Peyer's patch (tissue), 4 donors: ENCODE measurements at places on chromosomes 4 and X. TPM values are rescaled to one million over a fixed set of nuclear protein-coding genes. Genes with fewer than 3 reads are reported as not detected.

DNA sequence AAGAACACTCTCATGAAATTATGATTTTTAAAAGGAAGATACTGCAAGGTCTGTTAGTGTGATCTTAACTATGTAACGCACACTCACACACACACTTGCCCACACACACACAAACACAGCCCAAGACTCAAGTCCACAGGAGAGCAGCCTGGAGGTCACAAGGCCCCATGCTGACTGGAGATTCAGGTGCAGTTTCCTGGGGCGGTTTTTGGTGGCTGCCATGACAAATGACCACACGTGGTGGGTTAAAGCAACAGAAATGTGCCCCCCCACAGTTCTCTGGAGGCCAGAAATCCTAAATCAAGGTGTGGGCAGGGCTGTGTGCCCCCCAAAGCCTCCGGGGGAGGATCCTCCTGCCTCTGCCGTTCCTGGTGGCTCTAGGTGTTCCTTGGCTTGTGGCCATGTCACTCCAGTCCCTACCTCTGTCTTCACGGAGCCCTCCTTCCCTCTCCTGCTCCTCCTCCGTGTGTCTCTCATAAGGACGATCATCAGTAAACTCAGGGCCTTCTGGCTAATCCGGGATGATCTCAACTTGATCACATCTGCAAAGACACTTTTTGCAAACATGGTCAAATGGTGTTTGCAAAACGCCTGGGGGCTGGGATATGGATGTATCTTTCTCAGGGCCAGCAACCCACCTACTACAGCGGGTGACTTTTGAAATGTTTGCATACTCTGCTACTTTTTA, 9.7 kb upstream of the HTRA3 start:
- H3K27ac ChIP-seq = peak overlapping the region; percentile 56
- H3K36me3 ChIP-seq = no peaks in the 10 kb centered on the region
- no peak for DNase-seq

DNA sequence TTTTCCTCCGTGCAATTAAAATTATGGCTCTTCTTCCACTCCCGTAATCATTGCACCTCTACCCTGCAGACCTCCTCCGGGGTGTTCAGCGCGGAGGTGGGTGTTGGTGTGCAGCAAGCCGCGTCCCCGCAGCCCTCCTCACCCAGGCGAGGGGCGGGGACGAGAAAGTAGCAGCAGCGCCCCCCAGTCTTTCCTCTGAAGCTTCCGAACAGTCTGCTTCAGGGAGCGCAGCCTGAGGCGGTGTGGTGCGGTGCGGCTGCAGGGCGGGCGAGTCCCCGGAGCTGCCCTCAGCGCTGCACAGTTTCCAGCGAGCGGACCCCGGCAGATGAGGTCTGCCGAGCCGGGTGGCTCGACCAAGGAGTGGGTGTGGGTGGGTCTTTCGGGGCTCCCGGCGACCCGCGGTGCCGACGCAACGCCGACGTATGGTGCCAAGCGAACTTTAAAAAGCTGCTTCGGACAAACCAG, at the start of gene FRAS1:
Gene FRAS1 (plus strand): TSS at position 189 of the 465 bp plus-strand sequence. CDS start 687 bp downstream, outside the sequence.
- peak; percentile 55 for DNase-seq
- H3K27me3 ChIP-seq = no peaks in the 10 kb centered on the region
- peak within 1 kb of the TSS; percentile 3 for H3K27ac ChIP-seq
- H3K4me1 ChIP-seq = peaks cover 23% of the 10 kb centered on the region

DNA sequence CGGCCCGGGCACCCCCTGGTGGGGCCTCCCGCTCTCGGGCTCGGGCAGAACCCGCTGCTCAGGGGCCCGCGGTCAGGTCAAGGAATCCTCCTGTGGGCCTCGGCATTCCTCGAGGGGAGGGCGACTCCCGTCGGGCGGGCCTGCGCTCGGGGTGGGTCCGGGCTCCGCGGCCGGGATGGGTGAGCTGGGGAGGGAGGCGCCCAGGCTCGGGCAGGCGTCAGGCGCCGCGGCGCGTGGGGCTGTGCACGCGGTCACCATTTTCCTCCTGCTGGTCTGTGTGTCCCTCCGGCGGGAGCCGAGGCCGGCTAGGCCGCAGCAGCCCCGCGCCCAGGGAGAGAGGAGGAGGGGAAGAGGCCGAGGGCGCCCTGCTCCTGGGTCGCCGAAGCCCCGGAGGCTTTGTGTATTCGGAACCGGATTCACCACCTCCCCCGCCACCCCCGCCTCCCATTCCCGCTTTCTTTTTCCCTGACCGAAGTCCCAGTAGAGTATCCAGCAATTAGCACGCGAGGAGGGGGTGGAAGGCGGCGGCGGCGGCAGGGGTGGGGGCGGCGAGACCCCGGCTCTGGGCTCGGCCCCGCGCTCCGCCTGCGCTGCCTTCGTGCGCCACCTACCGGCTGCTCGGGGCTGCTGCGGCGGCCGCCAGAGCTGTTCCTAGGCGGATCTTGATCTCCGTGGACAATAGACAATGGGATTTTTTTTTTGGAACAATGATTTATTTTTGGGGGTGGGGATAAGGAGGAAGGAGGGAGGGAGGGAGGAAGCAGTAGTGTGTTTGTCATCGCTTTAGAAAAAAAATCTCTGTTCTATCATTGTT, 99.0 kb upstream of the MAML3 start:
- H3K4me1 ChIP-seq = no peaks in the 10 kb centered on the region
- H3K27me3 ChIP-seq = no peaks in the 10 kb centered on the region
- peak; percentile 45 for DNase-seq
- no peaks in the 10 kb centered on the region for H3K36me3 ChIP-seq
- H3K27ac ChIP-seq = peak overlapping the region; percentile 86
- peak overlapping the region; percentile 53 for H3K4me3 ChIP-seq

- H3K4me3 ChIP-seq = no peak overlapping the region
- H3K27me3 ChIP-seq = no peaks in the 10 kb centered on the region
- no peaks in the 10 kb centered on the region for H3K36me3 ChIP-seq
- no peak overlapping the region for H3K27ac ChIP-seq
Observed at GRCh38 chrX:40867352-40867751, 132.0 kb upstream of the MED14 start.

DNA sequence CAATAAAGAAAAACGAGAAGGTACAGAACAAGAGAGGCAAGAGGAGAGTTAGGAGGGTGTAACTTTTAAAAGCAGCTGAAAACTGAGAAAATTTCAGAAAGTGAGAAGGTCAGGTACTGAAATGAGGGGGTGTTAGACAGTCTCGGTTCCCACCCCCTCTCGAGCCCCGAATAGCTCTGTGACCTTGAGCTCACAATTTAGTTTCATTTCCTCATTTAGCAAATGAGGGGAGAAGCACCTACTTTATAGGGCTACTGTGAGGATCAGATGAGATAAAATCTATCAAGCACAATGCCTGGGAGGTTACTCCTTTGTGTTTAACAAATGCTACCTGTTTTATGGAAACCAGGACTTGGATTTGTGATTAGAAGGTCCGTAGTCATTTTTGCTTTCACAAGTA, 4.9 kb downstream of the UGT8 start:
- H3K36me3 ChIP-seq = no peaks in the 10 kb centered on the region
- no peaks in the 10 kb centered on the region for H3K27me3 ChIP-seq
- no peak overlapping the region for H3K4me3 ChIP-seq
- peaks cover 13% of the 10 kb centered on the region for H3K4me1 ChIP-seq
- H3K27ac ChIP-seq = peak overlapping the region; percentile 68

Gene SLC26A1
- 0.83 TPM for total RNA-seq

DNA sequence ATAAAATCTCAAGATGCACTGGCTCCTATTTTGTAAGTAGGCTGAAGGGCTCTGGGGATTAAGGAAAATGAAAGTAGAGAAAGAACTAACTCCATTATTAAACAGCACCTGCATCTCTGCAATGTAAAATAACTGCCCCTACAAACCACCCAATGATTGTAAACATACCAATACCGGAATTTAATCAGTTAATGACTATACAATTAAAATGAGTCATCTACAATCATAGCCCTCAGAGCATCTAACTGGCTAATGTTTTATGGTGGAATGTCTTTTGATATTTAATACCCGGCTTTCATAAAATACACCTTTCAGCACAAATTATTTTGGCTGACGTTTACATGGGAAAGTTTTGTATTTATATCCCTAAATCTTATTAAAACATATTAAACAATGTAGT, 142.3 kb downstream of the PAPSS1 start:
- no peaks in the 10 kb centered on the region for H3K36me3 ChIP-seq
- H3K4me1 ChIP-seq = no peaks in the 10 kb centered on the region
- H3K4me3 ChIP-seq = no peak overlapping the region
- DNase-seq = no peak

- H3K4me1 ChIP-seq = no peaks in the 10 kb centered on the region
- no peak overlapping the region for H3K27ac ChIP-seq
- no peak for DNase-seq
- H3K4me3 ChIP-seq = no peak overlapping the region
- H3K27me3 ChIP-seq = no peaks in the 10 kb centered on the region
Observed at GRCh38 chr4:74953647-74954046, 20.7 kb downstream of the PARM1 start.

DNA sequence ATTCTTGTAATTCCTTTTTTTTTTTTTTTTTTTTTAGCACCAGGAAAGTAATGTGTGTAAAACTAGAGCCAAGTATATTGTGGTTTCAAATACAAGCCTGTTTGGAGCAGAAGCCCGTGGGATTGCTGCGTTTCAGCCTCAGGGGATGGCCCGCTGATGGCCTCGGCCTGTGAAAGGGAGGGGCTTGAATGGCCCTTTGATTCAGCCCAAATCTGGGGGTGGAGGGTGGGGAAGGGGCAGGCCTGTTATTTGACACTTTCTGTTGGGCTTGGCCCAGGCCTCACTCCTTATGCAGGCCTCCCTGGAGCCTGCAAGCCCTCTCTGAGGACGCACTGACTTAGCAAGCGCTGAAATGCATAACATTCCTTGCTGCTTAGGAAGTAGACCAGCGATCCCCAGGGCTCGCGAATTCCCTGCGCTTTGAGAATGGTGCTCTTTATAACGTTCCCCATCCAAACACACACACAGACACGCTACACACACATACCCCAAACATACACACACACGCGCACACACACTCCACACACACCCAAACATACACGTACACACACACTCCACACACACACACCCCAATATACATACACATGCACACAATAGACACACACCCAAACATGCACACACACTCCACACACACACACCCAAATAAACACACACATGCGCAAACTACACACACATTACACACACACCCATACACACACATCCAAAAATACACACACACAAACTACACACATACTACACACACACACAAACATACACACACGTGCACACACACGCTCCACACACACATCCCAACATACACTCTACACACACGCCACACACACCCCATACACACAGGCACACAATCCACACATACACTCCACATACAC, 29.6 kb downstream of the TLR10 start:
- no peak for DNase-seq
- H3K27ac ChIP-seq = peak overlapping the region; percentile 70
- H3K4me3 ChIP-seq = no peak overlapping the region
- H3K36me3 ChIP-seq = no peaks in the 10 kb centered on the region

- H3K4me3 ChIP-seq = no peak overlapping the region
- DNase-seq = no peak
- H3K4me1 ChIP-seq = no peaks in the 10 kb centered on the region
- H3K36me3 ChIP-seq = no peaks in the 10 kb centered on the region
- H3K27ac ChIP-seq = no peak overlapping the region
Observed at GRCh38 chrX:153585827-153586226, 13.1 kb downstream of the CCNQ start.

DNA sequence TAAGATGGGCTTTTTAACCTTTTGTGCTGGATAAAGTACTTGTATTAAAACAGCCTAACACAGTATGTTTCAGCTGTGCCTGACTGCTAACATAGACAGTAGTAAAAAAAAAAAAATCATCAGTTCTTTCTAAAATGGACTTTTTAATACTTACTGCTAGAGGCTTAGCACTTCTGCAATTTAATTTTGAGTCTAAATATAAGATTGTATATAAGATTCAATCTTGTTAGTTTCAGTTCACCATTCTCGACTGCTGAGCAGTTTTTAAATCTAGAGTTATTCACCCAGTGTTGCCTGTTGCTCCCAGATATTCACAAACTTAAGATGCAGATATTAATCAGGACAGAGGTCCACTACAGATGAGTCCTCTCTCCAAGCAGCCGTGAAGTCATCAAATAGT, 6.8 kb downstream of the PLA2G12A start:
- no peaks in the 10 kb centered on the region for H3K27me3 ChIP-seq
- H3K4me1 ChIP-seq = no peaks in the 10 kb centered on the region
- H3K27ac ChIP-seq = no peak overlapping the region
- peaks cover 5% of the 10 kb centered on the region for H3K36me3 ChIP-seq
- H3K4me3 ChIP-seq = no peak overlapping the region

Gene FRMD7
- total RNA-seq = not detected

GRCh38 chr4:45078201-45078600, 351.8 kb upstream of the GNPDA2 start:
- no peak overlapping the region for H3K4me3 ChIP-seq
- no peaks in the 10 kb centered on the region for H3K36me3 ChIP-seq
- H3K27ac ChIP-seq = no peak overlapping the region
- no peaks in the 10 kb centered on the region for H3K27me3 ChIP-seq
- H3K4me1 ChIP-seq = no peaks in the 10 kb centered on the region

DNA sequence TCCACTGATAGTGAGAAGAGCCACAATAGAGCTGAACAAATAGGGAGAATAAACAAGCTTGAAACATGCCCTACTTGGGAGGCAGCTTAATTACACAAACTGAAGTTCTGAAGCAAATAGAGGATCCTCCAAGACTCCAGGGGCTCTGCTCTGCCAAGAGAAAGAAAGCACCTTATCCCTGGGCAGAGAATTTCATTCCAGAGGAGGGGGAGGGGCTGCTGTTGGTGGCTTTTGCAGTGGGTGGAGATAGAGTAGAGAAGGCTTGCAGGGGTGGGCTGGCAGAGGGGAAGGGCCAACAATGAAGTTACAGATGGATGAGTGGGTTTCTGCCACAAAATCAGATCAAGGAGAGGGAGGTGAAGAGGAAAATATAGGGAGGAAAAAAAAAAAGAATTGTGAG, 1.0 kb upstream of the LPAR4 start:
- H3K4me1 ChIP-seq = no peaks in the 10 kb centered on the region
- H3K27me3 ChIP-seq = no peaks in the 10 kb centered on the region
- H3K4me3 ChIP-seq = no peak overlapping the region
- H3K27ac ChIP-seq = no peak overlapping the region
- no peaks in the 10 kb centered on the region for H3K36me3 ChIP-seq
- DNase-seq = no peak
